ENCODE measurements at places on chromosomes 7 and 10.

- DNase-seq = no peak
Measured at GRCh38 chr7:37714606-37715005, 31.0 kb downstream of the GPR141 start.

DNA sequence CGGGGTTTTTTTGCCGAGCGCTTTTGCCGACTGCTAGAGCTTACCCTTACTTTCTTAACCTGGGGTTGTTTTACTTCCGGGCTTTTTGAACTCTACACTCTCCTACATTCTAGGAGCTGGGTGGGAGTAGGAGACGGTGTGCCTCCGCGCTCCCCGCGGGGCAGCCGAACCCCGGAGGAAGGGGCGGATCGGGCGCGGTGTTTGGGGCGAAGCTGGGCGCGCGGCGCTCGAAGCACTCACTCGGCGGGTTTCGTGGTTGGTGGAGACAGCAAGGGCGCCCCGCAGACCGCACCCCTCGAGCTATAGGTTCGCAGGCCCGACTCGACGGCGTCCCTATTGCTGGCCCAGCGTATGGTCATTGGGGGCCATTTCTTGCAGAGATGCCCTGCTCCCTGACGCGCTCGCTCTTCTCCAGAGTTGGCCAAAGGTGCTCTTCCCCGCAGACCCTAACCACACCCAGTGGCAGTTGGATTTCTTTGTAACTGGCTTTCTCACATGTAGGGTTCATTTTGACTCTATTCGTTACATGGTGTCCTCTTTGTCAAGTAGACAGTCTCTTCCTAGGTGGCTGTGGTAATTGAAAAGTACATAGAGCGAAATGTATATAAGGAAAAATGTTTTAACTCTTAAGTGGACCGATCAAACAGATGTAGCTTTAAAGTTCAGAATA lies 364 bp downstream of the ZNF518A start:
- DNase-seq = no peak

DNA sequence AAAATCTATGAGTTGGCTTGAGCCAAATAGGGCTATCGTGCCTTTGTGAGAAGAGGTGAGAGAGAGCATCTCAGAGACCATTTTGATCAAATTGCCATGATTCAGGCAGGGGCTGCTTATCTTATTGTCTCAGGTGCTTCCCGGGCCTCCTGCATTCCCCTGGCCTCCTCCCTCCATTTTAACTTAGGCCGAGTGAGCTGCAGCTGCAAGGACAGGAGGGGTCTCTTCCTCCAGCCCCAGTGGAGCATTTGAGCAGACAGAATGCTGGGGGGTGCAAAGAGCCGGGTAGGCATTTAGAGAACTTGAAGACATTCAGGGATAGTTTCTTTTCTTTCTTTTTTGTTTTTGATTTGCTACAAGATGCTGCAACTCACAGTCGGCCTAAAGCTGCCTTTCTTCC lies 59.0 kb downstream of the BUB3 start:
- no peak for DNase-seq

DNA sequence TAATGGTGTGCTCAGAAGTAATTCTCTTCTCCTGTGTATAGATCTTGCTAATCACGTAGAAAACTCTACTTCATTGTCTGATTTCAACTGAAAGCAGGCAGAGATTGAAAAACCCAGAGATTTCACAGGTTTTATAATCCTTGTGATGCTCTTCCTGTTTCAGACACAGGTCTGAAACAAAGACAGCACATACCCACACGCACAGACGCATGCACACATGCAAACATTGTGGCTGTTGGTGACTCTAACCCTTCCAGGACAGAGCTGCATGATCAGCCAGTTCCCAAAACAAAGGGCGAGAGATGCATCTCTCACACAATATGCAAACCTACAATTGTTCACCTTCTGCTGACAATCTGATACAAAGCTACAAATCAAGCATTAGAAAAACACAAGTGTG lies 11.1 kb upstream of the TFEC start:
- DNase-seq = no peak

- DNase-seq = no peak
Measured at GRCh38 chr10:31804352-31804810, 124.2 kb downstream of the ARHGAP12 start.

DNA sequence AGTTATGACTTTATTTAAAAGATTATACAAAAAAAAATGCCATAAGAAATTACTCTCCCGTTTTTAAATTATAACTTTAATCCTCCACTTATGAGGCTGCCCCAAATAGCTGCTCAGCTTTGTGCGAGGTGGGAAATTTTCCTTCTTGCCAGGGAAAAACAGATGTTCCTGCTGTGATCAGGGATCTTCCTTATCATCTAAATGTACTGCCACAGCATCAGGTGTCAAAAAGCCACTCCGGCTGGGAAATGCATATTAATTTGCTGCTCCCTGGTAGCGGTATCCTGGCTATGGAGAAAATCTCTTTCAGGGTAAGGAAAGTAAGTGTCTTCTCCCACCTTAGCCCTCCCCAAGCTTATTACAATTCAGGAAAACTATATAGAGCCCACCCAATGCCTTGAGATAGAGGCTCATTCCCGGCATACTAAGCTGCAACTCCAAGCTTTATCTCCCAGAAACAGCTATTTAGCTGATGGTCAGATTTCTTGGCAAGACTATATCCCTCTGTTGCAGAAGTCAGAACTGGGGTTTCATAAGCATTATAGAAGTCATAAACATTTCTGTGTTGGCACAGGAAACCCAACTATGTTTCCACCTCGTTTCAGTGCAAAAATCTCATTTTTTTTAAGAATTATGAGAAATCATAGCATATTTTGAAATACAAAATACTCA lies 360.4 kb downstream of the PARD3 start:
- no peak for DNase-seq

DNA sequence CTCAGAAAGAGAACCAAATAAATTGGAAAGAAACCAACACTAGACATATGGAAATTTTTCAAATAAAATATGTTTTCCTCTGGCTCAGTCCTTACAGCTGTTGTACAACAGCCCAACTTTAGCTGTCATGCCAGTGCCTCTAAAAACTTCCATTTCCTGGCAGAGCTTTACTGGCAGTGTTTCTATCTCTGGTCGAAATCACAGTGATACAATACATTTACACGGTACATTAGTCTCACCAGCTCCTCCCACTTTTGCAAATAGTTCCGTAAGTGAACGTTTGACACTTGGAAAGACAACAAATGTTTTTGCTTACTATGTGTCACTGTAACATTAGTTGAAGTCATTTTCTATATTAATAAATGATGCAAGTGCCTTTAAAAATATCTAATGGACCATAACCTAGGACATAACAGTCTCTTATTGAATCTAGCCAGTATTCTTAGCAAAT lies 29.8 kb downstream of the BCAP29 start:
- DNase-seq = no peak

GRCh38 chr10:49667991-49668390 lies 11.5 kb upstream of the C10orf53 start:
- peak; percentile 35 for DNase-seq

DNA sequence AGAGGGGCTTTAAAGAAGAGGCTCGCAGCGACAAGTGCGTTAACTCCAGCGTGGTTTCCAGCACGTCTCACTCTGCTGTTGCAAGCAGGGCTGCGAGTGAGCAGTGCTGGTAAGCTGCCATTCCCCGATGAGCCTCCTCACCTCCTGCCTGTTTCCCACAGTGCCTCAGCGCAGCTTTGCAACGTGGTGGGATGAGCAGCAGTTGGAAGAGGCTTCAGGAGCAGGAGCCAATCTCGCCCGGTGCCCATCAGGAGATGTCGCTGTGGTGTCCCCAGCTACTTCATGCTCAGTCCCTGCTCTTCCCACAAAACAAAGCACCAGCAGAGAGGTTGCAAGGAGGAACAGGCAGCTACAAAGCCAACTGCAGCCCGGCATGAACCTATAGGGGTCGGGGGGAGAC lies 2.4 kb upstream of the ADARB2 start:
- DNase-seq = no peak

DNA sequence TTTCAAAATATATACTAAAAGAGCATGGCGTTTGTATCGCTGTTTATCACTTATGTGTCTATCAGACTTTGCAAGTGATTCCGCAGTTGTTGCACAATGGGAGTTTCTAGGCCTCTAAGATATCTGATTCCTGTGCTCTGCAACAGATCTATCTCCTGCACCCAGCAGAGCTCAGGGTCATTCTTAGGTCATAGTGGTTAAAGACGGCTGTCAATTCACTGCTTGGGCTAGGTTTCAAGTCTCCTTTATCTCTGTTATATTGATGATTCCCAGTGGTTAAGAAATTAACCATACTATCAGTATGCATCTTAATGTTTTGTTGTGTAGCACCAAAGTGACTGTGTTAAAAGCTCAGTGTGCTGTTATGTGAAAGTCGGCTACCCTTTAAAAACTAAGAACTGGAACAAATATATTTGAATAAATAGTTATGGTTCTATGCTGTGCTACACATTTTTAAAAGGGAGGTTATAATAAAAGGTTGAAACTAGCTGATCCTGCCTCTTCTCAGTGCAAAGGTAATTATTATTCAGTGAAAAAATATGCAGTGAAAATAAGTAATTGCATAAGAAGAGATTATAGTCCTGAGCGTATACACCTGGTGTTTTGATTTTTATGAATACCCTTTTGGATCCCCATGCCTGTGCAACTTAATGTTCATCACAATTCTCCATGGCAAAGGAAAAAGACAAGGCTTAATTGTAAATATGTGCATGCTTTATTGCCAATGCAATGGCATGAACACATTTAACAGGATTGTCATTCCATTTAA lies 24.0 kb downstream of the HOXA1 start:
- no peak for DNase-seq

- no peak for DNase-seq
Measured at GRCh38 chr10:127877699-127878098, 15.0 kb downstream of the CLRN3 start.

DNA sequence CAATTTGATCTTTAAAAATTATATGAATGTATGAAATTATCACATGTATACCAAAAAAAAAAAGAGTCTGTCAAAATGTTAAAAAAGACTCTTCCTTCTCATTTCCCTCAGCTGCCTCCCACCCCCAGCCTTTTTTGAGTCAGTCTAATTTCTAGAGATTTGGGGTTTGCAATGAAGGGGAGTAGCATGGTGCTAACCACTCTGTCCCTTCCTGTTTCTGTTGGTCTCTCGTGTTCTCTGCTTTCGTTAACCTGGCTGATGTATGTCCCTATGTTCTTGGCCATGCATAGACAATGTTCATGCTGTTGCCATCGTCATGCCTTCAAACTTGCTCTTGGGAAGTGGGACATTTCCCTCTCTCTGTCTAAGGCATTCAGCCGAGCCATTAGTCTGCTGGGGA lies 474.1 kb downstream of the LRMDA start:
- DNase-seq = no peak

GRCh38 chr10:113557903-113558321 lies 5.1 kb downstream of the HABP2 start:
- DNase-seq = no peak

- no peak for DNase-seq
Measured at GRCh38 chr7:52897713-52898112, 137.7 kb upstream of the POM121L12 start.

GRCh38 chr7:93016681-93017381 lies 100.9 kb downstream of the SAMD9 start:
- no peak for DNase-seq

DNA sequence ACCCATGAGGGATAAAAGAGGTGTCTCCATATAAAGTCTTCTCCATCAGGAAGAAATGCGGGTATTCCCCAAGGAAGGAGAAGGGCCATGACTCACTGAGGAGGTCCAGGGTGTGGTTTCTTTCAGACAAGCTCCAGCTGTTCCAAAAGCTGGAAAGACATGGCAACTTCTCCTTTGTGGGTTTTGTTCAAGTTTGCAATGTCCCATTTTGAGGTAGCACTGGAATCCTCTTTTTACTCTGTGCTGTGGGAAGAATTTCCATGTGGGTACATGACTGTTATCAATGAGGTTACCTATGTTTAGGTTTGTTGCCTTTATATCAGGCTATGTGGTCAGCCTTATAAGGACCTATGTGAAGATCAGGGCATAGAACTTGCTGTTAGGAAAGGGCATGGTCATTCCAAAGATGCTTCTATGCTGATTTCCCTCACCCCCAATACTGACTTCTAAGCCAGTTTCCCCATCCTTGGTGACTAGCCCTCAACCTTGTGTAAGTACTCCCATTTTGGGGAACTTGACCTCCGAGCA lies 697.5 kb downstream of the INHBA start:
- DNase-seq = peak; percentile 88

DNA sequence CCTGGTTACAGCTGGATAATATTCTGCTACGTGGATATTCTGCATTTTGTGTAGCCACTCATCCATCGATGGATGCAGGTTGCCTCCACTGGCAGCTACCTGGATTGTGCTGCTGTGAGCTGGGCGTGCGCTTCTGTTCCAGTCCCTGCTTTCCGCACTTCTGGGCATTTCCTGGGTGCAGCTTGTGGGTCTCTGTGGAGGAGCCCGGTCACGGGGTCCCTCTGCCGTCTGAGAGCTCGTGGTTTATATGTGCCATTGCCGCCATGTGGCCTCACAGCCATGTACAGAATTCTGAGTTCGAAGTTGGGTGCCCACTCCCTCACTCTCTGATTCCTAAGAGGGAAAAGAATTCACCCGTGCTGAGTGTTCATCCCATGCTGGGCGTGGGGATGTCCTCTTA lies 38.3 kb downstream of the JAKMIP3 start:
- no peak for DNase-seq

DNA sequence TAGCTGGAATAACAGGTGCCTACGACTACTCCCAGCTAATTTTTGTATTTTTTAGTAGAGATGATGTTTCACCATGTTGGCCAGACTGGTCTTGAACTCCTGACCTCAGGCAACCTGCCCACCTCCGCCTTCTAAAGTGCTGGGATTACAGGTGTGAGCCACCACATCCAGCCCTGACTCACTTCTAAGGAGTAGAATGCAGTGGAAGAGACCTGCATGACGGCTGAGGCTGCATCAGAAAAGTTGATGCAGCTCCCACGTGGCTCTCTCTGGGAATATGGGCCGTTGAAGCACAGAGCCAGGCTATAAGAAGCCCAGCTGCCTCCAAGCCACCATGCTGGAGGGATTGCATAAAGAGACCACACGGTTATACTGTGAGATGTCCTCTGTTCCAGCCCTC lies 21.6 kb upstream of the ASL start:
- no peak for DNase-seq

GRCh38 chr7:25260862-25261494 lies 32.7 kb upstream of the NPVF start:
- no peak for DNase-seq

GRCh38 chr7:82441669-82442478 lies 1.7 kb downstream of the CACNA2D1 start:
- peak; percentile 9 for DNase-seq
